Activated CD4-positive, alpha-beta T cell treated with anti-CD3 and anti-CD28 coated beads, Interleukin-2, amount 10 ng/mL, durations not matched to agents 24 days and 14 days (primary cell): ENCODE measurements at places on chromosomes 2 and 18. TPM values are rescaled to one million over a fixed set of nuclear protein-coding genes. Genes with fewer than 3 reads are reported as not detected.

DNA sequence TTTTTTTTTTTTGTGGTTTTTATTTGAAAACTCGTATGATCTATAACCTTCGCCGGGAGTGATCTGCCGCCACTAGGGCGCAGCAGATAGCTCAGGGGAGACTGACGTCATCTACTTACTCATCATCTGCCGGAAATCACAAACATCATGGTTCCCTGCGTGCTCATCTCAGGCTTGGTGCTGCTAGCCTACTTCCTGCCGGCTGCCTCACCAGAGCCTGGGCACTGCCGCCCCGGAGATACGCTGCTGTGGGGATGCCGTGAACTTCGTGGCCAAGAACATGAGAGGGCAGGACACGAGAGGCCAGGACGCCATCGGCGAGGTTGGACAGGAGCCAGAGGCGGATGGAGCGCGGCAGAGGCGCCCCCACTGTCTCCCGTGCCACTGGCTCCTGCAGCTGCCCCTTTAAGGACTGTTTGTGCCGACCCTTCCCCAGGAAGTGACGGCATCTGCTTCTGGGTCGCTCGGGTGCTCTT, 68.8 kb downstream of the DOK6 start:
- H3K36me3 ChIP-seq = no peaks in the 10 kb centered on the region
- H3K27me3 ChIP-seq = no peaks in the 10 kb centered on the region
- no peak overlapping the region for H3K4me3 ChIP-seq

GRCh38 chr18:24817150-24817549, 356.7 kb downstream of the HRH4 start:
- no peaks in the 10 kb centered on the region for H3K27me3 ChIP-seq
- no peaks in the 10 kb centered on the region for H3K36me3 ChIP-seq
- no peak overlapping the region for H3K27ac ChIP-seq
- H3K4me1 ChIP-seq = no peaks in the 10 kb centered on the region

- H3K36me3 ChIP-seq = no peaks in the 10 kb centered on the region
- DNase-seq = no peak
- H3K4me1 ChIP-seq = no peaks in the 10 kb centered on the region
- H3K4me3 ChIP-seq = no peak overlapping the region
- no peak overlapping the region for H3K27ac ChIP-seq
- no peaks in the 10 kb centered on the region for H3K27me3 ChIP-seq
Measured at GRCh38 chr2:49832555-49832954, 678.2 kb upstream of the FSHR start.

DNA sequence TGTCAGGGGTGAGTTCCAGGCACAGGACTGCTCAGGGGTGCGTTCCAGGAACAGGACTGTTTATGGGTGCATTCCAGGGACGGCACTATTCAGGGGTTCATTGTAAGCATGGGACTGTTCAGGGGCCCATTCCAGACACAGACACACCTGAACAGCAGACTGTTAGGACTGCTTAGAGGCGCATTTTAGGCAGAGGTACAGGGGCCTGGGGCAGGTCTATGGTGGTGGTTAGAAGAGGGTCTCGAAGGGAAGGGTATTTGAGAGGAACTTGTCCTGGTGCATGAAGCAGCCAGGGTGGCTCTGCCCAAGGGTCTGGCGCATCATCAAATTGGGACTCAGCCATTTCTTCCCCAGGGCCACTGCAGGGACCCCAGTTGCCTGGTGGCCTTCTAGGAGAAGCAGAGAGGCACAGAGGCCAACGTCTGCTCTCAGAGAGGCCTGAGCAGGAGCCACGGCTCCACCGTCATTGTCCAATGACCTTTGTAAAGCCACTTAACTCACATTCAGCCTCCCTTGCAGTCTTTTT, 14.8 kb upstream of the MLPH start:
- no peaks in the 10 kb centered on the region for H3K36me3 ChIP-seq
- no peak overlapping the region for H3K4me3 ChIP-seq
- H3K27ac ChIP-seq = no peak overlapping the region
- H3K4me1 ChIP-seq = peaks cover 17% of the 10 kb centered on the region
- no peak for DNase-seq
- H3K27me3 ChIP-seq = peaks cover 15% of the 10 kb centered on the region

DNA sequence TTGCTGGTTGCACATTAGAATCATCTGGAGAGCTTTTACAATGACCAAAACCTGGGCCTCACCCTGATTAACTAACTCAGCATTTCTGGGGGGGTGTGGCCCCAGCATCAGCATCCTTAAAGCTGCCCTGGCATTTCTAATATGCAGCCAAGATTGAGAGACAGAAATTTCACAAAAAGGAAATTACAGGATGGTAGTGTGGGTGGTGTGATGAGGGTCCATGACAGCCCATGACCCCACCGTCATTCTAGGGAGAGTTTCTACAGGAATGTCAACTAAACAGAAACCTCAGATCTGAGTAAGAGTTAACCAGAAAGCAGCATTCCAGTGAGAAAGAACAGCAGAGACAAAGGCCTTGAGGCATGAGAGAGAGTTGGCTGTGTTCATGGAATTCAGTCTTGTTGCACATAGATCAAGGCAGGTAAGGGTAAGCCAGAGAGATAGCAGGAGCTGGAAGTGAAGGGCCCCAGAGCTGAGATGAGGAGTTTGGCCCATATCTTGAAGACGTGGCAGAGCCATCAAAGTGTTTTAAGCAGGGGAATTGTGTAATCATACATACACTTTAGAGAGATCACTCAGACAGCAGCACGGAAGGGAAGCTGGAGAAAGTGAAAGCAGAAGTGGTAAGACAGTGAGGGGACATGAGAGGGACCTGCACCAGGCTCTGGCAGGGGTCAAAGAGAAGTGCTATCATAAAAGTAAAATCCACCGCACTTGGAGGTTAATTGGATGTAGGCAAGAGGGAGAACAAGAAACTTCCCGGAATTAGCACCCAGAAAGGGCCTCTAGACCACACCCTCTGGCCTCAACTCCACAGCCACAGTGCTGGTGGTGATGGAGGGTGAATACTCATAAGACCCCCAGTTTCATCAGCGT, 7.8 kb upstream of the TRABD2A start:
- H3K27me3 ChIP-seq = no peaks in the 10 kb centered on the region
- peak overlapping the region; percentile 91 for H3K27ac ChIP-seq

GRCh38 chr2:214156971-214157370, 253.9 kb upstream of the VWC2L start:
- H3K4me1 ChIP-seq = no peaks in the 10 kb centered on the region
- H3K27me3 ChIP-seq = no peaks in the 10 kb centered on the region

DNA sequence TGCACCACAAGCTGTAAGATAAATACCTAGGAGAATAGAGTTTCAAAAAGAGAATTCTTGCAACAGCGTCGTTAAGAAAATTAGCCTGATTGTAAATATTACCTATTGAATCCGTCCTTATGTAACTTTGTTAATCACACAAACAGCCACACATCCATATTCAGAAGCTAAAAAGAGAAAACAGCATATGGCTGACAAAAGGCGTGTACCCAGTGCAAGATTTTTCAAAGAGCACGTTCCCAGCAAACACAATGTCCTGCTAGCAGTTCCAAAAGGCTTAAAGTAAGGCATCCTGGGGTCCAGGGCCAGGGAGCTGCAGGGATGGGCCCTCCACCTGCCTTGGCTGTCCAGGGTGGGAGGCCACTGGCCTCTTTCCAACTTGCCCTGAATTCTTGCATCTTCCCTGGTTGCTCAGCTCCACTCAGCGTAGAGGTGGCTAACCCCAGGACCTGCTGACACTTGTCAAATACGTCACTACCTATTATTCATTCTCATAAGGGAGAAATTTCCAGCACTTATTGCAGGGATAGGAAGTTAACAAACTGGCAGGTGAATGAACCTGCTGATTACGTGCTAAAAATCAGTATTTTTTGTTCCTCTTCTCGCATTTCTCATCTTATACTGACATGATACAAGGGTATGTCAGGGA, 102.1 kb upstream of the NEDD4L start:
- peaks cover 5% of the 10 kb centered on the region for H3K27me3 ChIP-seq
- no peak overlapping the region for H3K27ac ChIP-seq
- no peak overlapping the region for H3K4me3 ChIP-seq
- DNase-seq = no peak

Gene COLEC12
- not detected in 2 replicates for total RNA-seq

Gene SKA1
- total RNA-seq = 20.0 and 22.1 TPM in 2 replicates

Gene TNFRSF11A
- 14.0 and 16.4 TPM in 2 replicates for total RNA-seq

Gene DUSP19
- total RNA-seq = 1.0 and 2.3 TPM in 2 replicates

Gene GEN1
- 26.4 and 30.9 TPM in 2 replicates for total RNA-seq
